ENCODE measurements at places on chromosomes 4 and X.

DNA sequence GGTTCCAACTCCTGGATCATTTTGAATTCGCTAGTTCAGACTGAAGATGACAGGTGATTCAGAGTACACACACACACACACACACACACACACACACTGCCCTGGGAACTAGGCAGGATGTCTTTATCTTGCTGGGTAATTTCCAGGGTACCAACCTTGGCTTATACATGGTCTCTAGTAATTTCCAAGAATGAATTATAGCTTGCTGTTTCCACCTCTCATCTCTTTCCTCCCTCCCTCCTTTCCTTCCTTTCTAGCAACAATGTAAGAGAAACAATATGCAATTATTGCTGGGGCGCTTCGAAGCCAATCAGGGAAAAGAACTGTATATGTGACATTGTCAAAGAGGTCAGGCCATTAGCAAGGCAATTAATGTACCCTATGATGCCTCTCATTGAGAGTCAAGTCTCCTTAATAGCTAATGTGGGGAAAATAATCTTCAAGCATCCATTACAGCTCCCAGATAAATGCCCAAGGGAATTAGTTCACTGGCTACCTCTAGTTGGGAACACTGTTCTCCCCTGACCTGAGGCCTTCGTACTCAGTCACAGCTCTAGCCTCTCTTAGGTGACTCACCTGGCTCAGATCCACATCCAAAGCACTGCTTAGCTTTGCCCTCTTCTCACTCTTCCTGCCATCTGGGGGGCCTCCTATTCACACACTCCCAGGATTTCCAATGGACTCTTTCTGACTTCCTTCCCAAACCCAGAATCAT is 311.5 kb downstream of the PPP1R2C start:
- no peak for DNase-seq

DNA sequence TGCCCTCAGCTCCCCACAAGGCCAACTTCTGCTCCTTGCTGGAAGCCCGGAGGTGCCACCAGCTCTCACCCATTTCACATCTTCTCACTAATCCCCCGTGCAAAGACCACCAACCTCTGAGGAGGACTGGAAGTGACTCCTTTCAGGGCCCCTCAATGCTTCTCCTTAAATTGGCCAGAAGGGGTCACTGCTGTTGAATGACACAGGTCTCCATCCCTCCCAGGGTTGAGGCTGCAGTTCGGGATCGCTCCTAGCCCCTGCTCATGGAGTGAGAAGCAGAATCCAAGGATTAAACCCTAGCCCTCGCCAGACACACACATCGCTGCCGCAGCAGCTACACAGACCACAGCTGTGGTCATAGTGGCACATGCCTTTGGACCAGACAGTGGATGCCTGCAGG is 279.5 kb upstream of the TAPT1 start:
- DNase-seq, result no peak

GRCh38 chrX:9595174-9595573 is 130.3 kb downstream of the TBL1X start:
- no peak for DNase-seq

DNA sequence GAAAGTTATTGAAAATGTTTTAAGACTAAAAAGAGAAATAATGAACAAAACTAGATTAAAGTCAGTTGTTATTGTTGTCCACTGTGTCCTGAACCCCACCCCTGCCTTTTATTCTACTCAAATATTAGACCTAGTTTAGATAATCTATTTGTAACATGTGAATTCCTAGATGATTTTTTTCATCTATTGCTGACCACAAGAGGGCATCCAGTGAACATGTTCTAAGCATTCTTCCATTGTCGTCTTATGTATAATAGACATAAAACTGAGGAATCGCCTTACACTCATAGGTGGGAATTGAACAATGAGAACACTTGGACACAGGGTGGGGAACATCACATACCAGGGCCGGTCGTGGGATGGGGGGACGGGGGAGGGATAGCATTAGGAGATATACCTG is 36.4 kb upstream of the HPRT1 start:
- no peak for DNase-seq

DNA sequence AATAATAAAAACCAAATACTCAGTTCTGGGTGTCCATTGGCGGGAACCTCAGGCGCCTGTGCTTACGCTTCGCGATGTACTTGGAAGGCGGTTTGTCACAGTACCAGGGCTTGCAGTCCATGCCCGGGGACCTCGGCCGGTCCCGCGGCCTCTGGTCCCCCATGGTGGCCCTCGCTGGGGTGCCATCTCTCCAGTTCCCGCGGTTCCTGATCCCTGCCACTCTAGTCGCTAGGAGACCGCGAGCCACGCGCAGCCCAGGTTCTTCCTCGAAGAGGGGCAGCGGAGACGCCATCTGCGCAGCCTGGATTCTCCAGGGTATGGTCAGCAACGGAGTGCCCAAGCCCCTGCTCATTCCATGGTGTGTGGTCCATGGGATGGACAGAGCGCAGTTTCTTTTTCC is 26.4 kb upstream of the LANCL3 start:
- DNase-seq, result no peak
